Mesenteric fat pad (tissue), 1 donor: ENCODE measurements at places on chromosomes 5 and 9. TPM values are rescaled to one million over a fixed set of nuclear protein-coding genes. Genes with fewer than 3 reads are reported as not detected.

TXNDC8 gene
- not detected for total RNA-seq

DNA sequence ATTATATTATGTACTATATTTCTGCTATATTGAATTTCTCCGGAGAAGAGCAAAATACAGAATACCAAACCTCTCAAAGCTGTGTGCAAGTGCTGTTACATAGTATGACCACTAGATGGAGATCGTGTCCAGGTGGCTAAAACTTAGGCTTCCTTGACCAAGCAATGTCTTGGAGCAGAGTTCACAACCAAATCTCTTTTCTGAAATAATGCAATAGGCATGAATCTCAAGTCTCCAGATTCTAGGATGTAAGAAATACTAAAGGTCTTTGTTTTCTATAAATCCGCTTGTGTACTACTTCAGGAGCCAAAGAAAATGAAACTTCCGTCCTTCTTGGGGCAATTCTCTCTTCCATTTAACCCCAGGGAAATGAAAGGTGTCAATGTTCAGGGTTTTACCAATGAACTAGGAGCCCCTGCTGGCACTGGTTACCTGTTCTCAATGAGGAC lies 181.5 kb upstream of the RAI14 start:
- DNase-seq = no peak

C9orf153 gene
- total RNA-seq = 0.55 TPM

PCDHGB3 gene
- 2.7 TPM for total RNA-seq

- no peak for DNase-seq
Observed at GRCh38 chr5:1278656-1279442, 16.0 kb downstream of the TERT start.

PCA3 gene
- not detected for total RNA-seq

DNA sequence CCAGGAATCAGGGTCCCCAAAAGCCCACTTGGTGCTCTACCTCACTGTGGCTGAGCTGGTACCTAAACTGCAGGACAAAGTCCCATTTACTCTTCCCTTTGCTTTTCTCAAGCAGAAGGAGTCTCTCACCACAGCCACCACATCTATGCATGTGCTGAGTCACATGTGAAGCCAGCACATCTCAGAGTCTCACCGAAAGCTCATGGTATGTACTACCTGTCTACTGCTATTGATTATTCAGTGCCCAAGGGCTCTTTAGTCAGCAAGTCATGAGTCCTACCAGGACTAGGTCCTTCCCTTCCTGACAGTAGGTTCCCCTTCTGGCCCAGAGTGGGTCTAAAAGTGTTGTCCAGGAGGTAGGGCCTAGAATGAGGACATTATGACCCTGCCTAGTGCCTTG lies 130.7 kb upstream of the NTRK2 start:
- DNase-seq = no peak

NIPAL4 gene
- total RNA-seq = not detected

GRCh38 chr9:34989946-34990635 lies 546 bp downstream of the DNAJB5 start:
- DNase-seq = peak; percentile 94

GRCh38 chr5:58761407-58761806 lies 178.5 kb downstream of the RAB3C start:
- no peak for DNase-seq

DNA sequence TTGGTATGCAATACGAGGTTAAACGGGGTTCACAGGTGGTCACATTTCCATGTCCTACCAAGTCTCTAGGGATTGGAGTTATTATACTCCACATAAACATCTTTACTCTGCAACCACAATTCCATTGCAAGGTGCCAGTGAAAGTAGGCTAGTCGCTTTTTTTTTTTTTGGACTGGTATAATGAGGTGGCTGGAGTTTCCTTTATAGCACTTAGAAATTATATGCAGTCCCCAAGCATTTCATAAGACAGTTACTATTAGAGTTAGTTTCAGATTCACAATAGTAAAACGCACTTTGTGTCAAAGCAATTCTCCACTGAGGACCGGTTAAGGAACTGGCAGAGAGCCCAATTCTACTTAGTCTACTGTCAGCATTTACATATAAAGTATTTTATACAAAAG lies 1.4 kb downstream of the MEF2C start:
- no peak for DNase-seq

DNA sequence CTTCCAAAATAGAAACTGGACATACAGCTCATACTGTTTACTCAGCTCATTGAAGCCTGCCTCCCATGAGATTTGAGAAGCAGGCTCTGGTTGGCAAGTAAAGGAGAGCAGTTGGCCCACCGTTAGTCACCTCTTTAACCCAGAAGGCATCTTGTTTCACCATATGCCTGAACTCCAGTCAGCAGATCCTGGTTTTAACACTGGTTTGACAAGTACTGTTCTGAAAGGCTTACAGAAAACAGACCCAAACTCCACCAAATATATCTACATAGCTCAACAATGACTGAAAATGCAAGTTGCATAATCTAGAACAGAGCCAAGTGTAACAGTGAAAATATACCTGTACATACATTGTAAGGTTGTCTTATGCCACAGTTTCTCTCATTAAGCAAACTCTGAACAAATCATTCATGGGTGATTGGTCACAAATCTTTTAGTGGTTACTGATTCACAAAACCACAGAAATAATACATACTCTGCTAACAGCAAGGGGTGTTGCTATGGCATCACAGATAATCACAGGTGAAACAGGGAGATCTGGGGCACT lies 198.8 kb downstream of the BNC2 start:
- DNase-seq = no peak

DNA sequence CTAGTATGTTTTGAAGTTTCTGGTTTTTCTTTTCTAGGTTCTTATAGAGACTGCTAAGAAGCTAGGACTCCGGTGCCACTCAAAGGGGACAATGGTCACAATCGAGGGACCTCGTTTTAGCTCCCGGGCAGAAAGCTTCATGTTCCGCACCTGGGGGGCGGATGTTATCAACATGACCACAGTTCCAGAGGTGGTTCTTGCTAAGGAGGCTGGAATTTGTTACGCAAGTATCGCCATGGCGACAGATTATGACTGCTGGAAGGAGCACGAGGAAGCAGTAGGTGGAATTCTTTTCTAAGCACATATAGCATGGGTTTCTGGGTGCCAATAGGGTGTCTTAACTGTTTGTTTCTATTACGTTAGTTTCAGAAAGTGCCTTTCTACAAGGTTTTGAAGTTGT lies 52.2 kb downstream of the MTAP start:
- no peak for DNase-seq

GRCh38 chr5:179801304-179802206 lies 5.1 kb downstream of the MGAT4B start:
- no peak for DNase-seq

DNA sequence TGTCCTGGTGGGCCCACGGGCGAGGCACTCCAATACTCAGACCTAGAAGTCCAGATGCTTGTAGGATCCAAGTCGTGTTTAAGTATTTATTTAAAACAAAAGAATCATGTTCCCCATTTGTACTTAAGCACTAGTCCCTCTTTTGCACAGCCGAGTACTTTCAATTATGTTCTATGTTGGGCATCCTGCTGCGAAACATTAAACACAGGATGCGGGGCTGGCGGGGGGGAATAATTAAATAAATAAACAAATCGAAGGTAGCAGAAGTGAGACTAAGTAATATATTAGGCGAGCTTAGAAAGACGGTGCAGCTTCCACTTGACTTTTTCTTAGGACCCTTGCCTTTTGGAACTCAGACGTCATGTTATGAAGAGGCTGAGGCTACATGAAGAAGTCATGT lies 1129.2 kb upstream of the ACO1 start:
- no peak for DNase-seq

DNA sequence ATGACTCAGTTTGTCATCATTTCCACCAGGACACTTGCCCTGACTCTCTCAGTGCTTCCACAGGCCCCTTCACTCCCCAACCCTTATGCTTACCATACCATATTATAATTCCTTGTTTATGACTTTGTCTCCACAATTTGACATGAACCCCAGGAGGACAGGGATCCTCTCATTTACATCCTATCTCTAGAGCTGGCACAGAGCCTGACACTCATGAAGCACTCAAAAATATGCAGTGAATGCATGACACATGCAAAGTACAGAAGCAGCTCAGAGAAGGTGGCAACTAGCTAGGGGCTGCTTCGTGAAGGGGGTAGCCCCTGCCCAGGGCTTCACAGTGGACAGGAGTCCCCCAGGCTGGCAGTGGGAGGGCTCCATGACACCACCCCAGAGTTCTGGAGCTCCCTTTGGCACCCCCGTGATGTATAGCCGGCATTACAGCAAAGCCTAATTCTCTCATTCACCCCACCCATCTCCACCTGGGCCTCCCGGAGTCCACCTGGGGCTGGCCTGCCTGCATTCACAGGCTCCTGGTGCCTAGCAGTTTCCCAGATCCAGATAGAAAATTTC lies 112.0 kb upstream of the SPOCK1 start:
- DNase-seq = no peak

DNA sequence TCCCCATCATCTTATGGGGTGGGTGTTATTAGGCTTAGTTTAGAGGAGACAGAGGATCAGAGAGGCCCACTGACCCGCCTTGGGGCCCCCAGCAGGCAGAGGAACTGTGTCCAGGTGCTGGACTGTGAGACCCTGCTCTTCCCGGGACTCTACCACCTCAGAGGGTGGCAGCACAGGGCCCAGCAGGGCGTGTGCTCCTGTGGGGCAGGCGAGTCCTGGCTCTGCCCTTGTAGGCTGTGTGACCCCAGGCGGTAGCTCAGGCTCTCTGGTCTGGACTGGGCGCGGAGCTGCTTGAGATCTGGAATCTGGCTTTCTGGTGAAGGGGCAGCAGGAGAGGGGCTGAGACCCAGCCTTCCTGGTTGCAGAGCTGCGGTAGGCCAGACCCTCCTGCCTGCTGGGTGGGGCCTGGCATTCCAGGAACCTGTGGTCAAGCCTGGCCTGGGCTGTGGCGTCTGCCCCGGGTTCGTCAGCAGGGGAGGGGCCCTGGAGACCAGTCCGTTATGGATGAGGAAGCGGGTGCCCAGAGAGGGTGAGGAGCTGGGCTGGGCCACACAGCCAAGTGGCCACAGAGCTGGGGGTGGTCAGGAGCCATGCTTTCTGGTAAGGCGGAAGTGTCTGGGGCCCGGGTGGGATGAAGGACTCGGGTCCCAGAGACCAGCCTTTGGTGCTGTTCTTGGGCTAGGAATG lies 46.5 kb downstream of the RXRA start:
- DNase-seq = no peak

GRCh38 chr9:132739710-132740310 lies 69.5 kb downstream of the GTF3C4 start:
- no peak for DNase-seq

- DNase-seq = peak; percentile 97
Observed at GRCh38 chr5:140244525-140245025, 58.3 kb downstream of the PFDN1 start.

- no peak for DNase-seq
Observed at GRCh38 chr9:135592625-135593024, 31.1 kb downstream of the PAEP start.

CTXN3 gene
- not detected for total RNA-seq

DNA sequence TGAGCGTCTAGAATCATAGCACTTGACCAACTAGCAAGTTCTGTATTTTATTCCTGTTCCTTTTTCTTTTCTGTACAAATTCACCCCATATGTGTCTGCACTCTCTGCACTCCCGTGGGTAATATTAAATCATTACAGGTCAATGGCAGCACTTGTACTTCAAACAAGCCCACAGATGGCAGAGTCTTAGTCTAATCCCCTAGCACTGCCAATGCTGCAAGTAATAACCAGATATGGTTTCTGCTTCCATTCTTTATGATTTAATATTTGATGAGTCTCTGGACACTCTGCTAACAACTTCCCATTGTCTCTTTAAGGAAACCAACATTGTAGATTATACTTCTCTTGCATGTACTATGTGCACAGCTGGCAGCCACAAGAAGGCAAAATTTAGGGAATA lies 343.8 kb upstream of the CHD1 start:
- no peak for DNase-seq

GRCh38 chr5:130323804-130324454 lies 419.7 kb downstream of the CHSY3 start:
- no peak for DNase-seq

FGF10 gene
- 24.0 TPM for total RNA-seq

DNA sequence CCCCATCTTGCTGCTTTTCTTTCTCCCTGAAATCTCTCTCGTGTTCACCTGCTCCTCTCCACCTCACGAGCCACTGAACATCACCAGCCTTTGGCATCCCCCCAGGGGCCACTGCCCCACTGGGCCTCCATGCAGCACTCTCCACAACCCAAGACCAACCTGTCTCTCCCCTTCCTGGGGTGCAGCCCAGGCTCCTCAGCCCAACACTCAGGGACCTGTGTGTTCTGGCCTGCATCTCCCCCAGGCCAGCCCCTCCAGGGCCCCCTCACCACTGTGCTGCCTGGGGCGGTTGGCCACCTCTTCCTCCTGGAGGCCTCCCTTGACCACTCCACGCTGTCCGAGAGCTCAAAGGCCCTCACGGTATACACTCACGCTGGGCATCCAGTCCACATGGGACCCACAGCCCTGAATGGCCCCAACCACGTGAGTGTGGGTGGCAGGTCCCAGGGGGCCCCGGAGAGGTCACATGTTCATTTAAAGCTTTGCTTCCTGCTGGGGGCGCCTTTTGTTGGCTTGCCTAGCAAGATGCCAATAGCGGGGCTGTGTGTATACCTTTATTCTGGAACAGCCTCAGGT lies 453 bp upstream of the DOK3 start:
- DNase-seq = no peak

IL13 gene
- not detected for total RNA-seq

CWC27 gene
- total RNA-seq = 20.4 TPM

DNA sequence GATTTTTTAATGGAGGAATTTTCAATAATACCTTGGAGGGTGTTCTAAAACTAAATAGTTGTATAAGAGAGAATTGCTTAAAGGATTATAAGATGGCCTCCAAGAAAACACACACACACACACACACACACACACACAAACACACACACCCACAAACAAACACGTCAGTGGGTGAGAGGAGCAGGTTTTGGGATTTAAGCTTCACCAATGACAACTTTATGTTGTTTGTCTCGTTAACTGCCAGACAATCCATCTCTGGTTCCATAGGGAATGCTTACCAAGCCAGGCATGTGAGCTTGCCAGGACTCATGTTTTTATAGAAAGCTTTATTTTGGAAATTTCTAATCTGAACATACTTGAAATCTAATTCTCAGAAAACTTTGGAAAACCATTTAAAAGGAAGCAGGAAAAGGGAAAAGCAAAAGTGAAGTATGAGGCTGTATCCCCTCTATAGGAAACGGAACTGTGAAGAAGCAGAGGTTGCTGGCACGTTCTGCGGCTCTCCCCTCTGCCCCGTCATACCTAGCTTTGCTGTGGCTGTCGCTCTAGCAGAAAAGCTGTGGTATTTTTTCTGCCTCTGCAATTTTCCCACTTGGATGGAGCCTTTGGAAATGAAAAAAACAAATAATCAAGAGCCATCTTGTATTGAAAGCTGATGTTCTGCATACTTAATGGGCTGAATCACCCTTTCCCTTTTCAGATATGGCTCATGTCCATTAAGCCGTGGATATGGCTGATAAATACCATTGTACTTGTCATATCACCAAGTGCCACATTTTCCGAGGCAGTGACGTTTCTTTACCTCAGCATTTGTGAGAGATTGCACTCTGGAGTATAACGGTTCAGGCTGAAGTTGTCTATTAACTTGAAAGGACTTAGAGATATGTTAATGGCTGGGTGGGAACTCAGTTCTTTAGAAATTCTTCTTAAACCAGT lies 112.7 kb downstream of the NTRK2 start:
- DNase-seq = no peak

SPATA31C1 gene
- total RNA-seq = not detected
